ENCODE measurements at places on chromosomes 2 and 18.

- DNase-seq, result no peak
Measured at GRCh38 chr18:12029786-12030584, 48.7 kb downstream of the IMPA2 start.

- DNase-seq, result peak; percentile 6
Measured at GRCh38 chr2:64978514-64979268, 10.5 kb upstream of the SLC1A4 start.

DNA sequence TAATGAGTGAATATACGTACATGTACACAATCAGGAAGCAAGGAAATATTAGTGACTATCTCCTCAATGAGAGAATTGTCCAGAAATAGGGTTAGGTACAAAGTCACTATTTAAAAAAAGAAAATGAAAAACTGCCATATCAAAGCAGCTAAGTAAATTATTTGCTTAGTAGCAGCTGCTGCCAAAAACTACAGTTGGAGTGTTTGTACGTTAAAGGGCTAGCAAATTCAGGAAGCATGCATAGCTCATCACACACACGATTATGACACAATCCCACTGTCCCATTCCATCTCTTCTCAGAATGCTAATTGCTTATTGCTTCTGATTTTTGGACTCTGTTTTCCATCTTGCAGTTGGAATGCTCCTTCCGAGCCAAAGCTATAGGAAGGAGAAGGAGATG lies 2012.5 kb upstream of the LRRTM1 start:
- DNase-seq, result no peak

- DNase-seq, result no peak
Measured at GRCh38 chr18:45291621-45292615, 323.4 kb upstream of the SLC14A2 start.

DNA sequence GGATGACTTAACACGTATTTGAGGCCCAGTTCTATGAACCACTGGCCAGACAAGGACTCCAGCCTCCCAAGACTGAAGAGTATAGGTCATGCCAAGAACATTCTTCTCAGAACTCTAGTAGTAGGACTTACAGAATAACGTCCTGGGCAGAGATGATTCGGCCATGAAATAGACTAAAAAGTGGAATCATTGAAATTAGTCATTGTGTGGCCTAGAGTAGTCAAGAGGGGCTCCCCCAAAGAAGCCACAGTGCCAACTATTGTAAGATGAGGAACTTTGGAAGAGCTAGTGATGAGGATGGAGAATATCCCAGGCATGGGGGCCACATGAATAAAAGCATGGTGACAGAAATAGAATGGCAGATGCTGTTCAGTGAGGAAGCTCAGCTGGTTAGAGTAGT lies 101.1 kb downstream of the TRIB2 start:
- no peak for DNase-seq

DNA sequence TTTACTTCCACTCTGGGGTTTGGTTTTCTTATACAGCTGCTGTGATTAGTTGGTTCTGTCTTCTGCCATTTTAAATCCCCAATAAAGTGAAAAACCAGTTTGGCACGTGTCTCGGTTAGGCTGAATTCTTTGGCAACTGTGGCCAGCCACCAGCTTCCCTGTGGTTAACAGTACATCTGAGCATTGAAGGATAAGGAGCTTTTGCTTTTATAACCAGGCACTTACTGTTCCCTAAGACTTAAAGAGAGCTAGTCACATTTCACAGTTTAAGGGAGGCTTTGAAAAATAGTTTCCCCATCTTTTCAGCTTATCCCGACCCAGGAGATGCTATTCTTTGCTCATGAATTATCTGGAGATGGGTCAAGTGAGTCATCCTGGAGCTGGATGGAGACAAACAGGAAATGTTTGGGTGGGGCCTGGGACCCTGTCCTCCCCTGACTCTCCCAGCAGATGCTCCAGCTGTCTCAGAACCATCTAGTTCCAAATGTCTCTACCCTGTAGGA lies 57.3 kb upstream of the EML6 start:
- DNase-seq, result no peak

DNA sequence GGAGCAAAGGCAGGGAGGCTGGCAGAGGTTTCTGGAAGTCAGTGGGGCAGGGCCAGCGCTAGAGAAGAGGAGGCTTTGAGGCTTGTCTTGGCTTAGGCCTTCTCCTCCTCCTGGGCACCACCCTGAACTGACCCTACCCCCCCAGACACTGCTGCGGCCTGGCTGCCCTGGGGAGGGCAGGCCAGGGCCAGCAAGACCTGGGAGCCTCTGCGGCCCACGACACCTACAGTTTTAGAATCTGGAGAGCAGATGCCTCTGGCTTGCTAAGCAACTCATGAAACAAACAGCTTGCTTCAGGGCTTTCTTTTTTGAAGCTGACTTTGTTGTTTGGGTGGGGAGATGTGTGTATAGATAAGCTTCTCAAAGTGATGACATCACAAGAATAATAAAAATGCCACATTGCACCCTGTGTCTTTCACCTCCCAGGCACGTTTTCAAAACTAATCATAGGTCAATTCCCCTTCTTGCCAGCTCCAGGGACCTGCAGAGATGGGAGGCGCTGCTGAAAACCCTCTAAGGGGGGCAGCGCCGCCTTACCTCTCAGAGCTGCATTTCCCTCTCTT lies 46.2 kb upstream of the SMAD7 start:
- peak; percentile 58 for DNase-seq

DNA sequence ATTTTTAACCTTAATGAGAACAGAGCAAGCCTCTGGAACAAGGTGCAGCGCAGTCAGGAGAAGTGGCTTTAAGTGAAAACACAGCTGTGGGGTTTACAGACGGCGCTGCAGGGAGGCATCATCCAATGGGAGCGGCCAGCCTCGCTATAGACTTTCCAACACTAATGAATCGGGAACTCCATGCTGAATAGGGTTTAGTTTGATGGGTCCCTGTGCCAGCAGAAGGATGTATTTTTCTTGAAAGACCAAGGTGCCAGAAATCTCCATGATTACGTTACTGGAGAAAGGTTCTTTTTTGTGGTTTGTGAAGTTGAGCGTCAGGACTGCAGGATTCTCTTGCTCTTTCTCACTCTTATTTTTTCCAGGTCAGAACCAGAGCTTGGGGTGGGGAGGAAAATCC lies 87.9 kb upstream of the ALPP start:
- no peak for DNase-seq

DNA sequence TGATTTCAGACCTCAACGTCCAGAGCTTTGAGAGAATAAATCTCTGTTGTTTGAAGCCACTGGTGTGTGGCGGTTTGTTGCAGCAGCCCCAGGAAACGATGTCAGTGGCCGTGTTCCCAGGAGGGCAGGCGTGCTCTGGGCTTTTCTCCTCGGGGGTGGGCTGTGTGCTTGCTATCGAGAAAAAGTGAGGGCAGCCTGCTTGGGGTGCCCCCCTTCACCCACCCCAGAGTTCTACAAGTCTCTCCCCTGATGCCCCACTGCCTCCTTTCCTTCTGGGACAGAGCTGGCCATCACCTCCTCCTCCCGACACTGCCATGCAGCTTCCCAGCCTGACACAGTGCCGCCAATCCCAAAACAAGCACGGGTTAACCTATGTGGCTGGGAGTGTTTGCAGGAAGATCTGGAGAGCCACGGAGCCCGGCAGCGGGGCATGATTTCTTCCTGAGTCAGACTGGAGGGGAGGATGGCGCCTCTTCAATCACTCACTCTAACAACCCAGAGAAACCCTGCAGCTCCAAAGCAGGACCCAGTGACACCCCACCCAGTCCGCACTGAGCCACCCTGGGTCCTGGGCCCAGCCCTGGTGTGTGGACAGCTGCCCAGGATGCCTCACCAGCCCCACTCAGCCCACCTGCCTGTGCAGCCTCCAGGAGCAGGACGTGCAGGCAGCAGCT lies 213.7 kb upstream of the RAB6C start:
- DNase-seq, result no peak

- DNase-seq, result no peak
Measured at GRCh38 chr2:54697934-54698333, 25.5 kb upstream of the EML6 start.

GRCh38 chr2:53302455-53302854 lies 465.1 kb upstream of the CHAC2 start:
- no peak for DNase-seq

- no peak for DNase-seq
Measured at GRCh38 chr18:27608742-27609141, 423.6 kb upstream of the CHST9 start.

GRCh38 chr2:88857951-88858411 lies 166.5 kb downstream of the RPIA start:
- DNase-seq, result no peak

DNA sequence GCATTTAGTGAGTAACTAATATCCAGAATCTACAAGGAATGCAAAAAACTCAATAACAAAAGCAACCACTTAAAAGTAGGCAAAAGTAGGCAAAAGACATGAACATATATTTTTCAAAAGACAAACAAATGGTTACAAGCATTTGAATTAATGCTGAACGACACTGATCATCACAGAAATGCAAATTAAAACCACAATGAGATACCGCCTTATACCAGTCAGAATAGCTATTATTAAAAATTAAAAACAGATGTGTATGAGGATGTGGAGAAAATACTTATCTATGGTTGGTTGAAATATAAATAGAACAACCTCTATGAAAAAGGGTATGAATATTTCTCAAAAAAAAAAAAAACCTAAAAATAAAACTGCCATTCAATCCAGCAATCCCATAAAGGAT lies 51.7 kb downstream of the SNTG2 start:
- DNase-seq, result no peak

DNA sequence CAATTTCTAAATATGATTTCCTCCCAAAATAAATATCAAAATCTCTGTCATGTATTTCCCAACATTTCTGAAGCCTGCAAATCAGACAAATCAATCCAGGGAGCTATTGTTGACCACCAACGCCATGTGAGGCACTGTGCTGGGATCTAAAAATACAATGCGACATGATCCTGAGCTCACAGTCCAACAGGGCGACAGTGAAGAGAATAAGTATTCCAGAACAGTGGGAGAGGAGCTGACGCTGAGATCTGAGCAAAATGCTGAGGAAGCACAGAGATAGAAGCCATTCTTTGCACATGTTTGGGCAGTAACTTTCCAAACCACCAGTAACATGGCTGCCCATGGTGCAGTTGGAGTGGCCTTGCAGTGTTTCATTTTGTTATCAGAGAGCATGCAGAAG lies 412.5 kb downstream of the LRATD1 start:
- no peak for DNase-seq

DNA sequence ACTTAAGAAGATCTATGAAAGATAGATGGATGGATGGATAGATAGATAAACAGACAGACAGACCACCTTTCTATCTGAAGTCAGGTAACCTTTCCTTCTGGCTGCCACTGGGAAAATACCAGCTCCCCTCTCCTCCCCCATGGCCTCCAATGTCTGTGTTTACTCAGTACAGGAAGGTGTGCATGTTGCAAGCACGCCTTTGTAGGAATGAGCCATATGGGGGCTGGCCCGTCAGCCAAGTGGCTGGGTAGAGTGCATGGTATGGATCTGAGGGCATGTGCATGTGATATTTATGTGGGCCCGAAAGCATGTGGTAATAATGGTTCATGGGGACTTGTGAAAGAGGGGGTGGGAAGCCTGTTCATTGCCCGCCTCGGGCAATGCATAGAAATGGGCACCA lies 109.2 kb upstream of the FZD7 start:
- DNase-seq, result no peak

DNA sequence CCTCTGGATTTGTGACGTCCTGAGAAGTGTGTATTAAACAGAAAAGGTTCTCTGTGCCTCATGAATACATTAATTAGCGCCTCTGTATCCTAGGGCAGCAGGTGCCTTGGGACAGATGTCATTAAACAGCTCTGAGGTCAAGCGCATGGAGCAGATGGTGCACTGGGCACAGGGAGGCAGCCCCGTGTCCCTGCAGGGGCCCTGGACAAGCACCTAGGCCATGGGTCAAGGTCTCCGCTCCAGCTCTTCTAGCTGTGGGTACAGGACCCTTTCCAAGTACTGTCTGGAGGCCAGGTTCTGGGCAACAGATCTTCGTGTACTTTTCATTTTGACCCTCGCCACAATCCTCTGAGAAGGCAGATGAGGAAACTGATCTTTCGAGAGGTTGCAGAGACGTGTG lies 126.4 kb downstream of the KCTD1 start:
- no peak for DNase-seq

DNA sequence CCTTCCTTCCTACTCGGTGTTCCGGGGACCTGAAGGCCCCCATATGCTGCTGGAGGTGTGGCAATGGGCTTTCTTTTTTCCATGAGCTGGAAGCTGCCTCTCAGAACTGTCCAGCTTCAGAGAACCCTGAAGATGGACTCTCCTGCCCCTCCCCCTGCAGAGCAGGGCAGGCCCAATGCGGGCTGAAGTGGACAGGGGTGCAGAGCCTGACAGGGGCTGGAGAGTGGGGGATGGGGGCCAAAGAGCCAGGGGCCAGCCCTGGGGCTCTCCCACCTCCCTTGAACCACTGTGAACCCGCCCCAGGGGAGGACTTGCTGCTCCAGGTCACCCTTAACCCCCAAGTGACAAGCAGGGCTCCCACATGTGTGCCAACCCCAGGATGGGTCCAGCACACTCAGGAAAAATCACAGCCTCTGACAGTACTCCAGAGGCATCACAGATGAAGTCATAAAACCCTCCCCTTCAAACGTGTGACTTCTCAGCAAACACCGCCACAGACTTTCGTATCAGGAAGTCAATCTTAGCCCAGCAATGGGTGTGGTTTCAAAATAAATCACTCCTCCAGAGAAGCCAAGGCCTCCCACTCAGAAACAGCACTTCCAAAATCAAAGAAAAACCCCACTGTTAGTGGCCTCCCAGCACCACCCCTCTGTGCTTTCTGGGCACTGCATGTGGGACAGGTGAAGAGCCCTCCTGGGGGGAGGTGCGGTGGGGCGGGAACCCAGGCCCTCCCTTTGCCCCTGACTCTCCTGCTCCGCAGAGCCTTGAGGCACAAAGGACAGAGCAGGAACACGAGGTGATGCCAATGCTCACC lies 135.8 kb downstream of the HDAC4 start:
- peak; percentile 56 for DNase-seq

DNA sequence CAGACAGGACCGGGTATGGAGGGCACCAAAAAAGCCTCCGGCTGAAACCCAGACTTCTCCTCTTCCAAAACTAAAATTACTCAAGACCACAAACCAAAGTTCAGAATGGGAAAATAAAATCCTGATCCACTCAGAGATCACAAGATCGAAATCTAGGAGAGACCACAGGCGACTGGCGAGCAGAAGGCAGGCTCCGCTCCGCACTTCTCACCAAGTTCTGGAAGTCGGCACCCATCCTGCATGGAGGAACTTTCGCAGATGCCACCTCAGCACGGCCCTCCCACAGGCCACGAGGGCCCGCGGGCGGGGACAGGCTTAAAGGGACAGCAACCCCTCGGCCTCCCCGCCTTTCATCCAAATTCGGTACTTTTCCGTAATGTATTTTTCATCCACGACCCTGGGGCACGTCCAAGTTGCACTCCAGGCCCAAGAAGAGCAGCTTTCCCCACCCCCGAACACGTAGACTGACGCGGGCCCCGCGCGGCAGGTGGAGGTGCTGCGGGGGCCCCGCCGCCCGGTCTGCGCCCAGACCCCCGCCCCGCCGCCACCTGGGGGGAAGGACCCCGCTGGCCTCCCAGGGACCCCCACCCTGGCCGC lies 43.7 kb downstream of the HDLBP start:
- peak; percentile 38 for DNase-seq

- no peak for DNase-seq
Measured at GRCh38 chr2:20430461-20431300, 16.2 kb upstream of the RHOB start.

GRCh38 chr18:10718809-10719208 lies 193.0 kb downstream of the NAPG start:
- no peak for DNase-seq

Measured in HCT116 (cell line).